ENCODE measurements at places on chromosomes 4 and X.
A peak's percentile ranks its signal among the peaks of the same experiment; 100 is the strongest.

- DNase-seq, result no peak
These were observed 568.8 kb downstream of the STIM2 start for GRCh38 chr4:27429364-27429871.

- DNase-seq, result no peak
These were observed 21.1 kb downstream of the MAGEB16 start for GRCh38 chrX:35819241-35819640.

DNA sequence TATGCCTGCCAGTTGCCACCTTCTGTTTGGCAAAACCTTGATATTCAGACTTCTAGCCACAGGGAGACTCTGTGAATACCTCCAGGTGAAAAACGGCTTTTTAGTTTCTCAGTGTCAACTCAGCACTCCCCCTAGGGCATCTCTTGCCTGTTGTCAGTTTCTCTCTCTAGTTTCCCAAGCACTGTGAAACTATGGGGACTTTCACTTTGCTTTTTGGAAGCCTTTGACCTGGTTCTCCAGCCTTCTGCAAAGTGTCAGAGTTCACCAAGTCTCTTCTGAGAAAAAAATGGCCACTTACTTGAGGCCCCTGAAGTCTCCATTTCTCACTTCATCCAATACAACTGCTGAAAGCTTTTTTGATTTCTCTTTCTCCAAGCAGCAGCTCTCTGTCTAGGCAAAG is 521.5 kb downstream of the INPP4B start:
- DNase-seq, result no peak

- DNase-seq, result peak; percentile 34
These were observed 752 bp upstream of the FGF5 start for GRCh38 chr4:80265571-80266252.

DNA sequence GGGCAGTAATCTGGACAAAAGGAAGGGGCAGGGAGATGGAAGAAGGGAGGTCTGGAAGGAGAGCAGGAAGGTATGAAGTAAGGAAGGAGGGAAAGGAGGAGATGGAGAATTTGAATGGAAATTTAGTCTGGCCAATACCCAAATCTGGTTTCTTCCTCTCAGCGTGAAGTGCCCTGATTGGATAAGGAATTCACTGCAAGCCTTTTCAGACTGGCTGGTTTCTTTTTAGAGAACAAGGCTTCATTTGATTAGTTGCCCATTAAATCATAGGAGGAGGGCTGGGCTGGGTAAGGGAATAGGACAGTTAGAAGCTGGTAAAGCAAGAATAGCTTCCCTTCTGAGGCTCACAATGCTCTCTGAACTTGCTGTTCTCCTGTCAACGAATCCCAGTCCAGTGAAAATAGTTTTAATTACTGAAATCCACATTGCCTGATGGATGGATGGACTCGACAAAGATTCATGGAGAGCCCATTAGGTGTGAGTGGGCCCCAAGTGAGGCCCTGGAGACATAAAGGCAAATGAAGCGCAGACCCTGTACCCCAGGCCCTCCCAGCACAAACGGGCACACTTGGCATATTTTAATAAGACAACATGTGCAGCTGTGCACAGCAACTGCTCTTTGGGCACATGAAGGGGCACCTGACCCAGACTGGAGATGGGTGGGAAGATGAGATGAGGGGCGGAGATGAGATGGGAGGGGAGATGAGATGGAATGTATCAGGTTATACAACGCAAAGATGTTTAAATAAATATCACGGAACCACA is 347.1 kb upstream of the GATB start:
- no peak for DNase-seq

GRCh38 chr4:121784401-121784800 is 16.7 kb upstream of the EXOSC9 start:
- no peak for DNase-seq

- no peak for DNase-seq
These were observed 190.0 kb upstream of the EMCN start for GRCh38 chr4:100707786-100708185.

DNA sequence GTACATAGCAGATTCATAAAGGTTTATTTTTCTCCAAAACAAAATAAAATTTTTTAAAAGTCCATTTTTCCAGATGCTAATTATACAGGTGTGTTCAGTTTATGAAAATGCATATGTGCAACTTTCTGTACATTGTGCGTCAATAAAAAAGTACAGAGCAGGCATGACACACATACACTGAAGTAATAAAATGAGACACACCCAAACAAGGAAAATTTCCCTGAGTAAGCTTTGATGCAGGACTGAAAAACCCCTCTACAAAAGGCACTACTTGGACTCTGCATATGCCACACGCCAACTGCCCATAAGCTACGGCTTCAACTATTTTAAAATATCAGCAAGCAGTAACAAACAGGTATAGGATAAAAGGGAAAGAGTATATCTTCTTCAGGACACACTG is 13.8 kb downstream of the ARAP2 start:
- no peak for DNase-seq

GRCh38 chrX:20212486-20213089 is 54.1 kb downstream of the RPS6KA3 start:
- DNase-seq, result no peak

DNA sequence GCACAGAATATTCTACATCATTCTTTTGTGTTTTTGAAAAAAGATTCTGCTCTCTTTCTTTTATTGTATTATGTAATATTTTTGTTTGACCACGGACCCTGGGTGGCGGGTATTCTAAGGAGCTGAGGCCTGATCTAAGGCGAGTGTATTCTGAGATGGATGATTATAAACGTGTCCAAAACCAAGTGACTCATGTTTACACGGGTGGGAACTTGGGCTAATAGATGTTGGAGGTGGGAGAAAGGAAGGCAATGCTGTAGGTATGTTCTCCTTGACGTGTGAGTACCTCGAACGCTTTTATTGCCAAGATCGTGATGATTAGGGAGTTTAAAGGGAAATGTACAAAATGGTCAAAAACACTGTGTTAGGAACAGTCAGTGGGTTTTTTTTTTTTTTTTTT is 188.9 kb upstream of the FAT1 start:
- DNase-seq, result no peak

- DNase-seq, result no peak
These were observed 287.7 kb downstream of the PCDH7 start for GRCh38 chr4:31007858-31008257.

DNA sequence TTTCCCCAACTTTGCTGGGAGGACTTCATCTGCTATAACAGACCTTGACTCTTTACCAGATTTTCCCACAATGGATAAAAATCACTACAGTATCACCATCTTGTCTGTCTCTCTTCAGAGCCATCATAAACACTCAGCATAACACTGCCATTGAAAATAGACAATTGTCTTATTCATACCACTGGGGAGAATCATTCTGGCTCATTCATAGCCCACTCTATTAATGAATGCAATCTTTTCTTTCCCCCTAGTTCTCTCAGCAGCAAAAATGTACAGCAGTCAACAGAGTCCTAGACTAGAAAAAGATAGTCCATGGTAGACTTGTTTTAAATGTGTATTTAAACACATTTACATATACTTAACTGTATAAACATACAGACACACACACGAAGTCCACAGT is 19.2 kb downstream of the SLC9A7 start:
- no peak for DNase-seq

GRCh38 chr4:48483777-48484493 is 792 bp downstream of the SLC10A4 start:
- DNase-seq, result no peak

DNA sequence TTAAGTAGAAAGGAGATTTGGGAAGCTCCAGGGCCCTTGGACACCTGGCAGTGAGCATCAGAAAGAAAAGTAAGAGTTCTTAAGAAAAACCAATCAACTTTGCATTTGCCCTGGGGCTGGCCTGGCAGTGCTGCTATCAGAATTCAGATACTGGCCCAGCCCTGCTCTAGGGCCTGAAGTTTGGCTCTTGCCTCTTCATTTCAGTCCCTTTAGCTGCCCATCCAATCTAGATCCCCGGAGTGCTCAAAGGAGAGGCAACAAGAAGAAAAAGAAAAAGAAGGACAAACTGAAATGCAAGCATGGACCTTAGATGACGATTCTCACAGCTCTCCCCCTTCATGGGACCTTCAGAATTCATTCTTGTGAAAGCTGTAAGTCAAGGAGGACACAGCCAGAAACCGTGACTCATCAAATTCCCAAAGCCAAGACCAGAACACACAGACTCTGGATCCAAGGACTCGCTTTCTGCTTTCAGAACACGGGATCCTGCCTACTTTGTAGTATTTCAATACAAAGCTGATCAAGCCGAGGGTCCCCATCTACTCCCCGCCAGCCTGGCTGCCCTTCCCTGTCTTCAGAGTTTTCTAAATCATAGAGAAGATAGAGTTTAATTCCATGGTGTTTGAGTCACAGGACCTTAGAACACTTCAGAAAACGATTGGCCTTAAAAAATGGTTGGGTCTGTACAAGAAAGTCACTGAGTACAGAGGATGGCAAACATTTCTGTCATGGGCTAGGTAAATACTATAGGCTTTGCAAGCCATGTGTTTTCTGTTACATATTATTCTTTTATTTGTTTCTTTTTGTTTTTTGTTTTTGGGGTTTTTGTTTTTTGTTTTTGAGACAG is 103.7 kb downstream of the RBM47 start:
- peak; percentile 47 for DNase-seq

DNA sequence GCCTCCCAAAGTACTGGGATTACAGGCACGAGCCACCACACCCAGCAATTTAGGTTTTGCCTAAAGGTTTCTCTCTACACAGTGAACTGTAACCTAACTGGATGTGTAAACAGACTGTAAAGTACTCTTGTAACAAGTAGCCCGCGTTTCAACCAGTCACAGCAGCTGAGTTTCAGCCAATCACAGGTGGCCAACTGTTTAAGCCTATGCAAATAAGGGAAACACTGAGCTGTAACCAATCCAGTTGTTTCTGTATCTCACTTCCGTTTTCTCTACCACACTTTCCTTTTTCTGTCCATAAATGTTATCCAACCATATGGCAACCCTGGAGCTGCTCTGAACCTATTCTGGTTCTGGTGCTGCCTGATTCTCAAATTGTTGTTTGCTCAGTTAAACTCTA is 59.9 kb downstream of the DIPK2B start:
- no peak for DNase-seq

DNA sequence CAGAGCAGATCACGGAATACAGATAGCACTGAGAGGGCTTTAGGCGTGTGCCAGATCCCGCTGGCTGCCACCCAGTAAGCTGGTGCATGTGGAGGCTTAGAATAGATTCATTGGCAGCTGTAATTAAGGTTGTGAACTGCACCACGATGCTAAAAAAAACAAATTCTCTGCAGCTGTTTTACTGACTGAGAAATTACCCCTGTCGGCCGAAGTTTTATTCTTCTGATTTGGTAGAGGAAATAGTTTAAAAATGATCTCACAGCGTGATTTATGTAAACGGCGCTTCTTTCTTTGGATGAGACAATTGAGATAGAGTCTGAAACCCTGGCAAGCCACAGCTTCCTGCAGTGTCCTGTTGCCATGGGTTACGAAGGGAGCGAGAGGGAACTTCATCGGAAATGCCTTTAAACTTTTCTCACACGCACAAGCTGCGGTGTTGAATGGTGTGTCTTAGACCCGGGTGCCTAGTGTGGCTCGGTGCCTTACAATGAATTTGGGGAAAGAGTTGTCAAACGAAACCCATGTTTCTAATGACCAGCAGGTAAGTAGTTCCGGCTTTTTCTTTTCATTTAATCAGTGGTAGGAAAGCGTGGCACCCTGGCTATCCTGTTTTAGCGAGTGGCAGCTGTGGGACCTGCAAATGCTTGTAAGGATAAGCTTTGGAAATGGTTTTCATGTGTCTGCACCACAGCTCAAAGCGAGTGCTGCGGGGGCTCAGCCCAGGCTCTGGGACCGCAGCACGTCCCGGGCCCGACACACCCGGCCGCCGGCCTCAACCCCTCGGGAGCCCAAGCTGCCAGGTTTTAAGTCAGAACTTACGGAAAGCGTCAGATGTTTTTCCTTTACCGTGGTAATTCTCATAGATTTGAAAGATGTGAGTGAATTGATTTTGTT is 71.7 kb upstream of the HGFAC start:
- DNase-seq, result no peak

DNA sequence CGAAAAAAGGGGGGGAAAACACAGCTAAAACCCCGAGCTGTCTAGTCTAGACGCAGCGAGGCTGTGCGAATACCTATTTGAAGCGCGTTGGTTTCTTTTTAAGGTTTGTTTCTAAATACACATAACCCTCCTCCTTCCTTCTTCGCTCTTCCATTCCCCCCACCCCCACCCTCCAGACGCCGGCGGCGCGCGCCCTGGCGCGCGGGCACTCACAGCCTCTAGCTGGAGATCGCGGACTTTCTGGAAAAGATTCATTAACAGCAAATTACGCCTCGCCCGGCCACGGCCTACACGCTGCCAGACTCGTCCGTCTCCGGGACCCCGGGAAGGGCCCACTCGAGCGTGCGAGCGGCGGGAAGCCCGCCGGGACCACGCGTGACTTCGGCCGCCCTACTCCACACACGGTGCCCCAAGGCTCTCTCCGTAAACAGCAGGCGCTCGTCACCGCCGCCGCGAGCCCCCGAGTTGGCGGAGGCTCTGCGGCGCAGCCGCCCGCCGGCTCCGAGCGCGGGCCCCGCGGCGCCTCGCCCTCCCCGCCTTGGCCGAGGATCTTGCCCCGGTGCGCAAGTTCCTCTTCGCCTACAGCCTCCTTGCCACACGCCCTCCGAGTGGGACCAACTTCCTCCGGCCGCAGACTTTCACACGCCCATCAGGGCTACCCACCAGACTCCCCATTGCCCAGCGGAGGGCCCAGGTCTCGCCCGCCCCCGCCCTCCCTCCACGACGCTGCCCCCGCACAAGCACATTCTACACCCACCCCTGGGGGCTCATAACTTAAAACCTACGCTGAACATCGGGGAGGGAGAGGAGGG is 2.0 kb downstream of the BCOR start:
- DNase-seq, result no peak

DNA sequence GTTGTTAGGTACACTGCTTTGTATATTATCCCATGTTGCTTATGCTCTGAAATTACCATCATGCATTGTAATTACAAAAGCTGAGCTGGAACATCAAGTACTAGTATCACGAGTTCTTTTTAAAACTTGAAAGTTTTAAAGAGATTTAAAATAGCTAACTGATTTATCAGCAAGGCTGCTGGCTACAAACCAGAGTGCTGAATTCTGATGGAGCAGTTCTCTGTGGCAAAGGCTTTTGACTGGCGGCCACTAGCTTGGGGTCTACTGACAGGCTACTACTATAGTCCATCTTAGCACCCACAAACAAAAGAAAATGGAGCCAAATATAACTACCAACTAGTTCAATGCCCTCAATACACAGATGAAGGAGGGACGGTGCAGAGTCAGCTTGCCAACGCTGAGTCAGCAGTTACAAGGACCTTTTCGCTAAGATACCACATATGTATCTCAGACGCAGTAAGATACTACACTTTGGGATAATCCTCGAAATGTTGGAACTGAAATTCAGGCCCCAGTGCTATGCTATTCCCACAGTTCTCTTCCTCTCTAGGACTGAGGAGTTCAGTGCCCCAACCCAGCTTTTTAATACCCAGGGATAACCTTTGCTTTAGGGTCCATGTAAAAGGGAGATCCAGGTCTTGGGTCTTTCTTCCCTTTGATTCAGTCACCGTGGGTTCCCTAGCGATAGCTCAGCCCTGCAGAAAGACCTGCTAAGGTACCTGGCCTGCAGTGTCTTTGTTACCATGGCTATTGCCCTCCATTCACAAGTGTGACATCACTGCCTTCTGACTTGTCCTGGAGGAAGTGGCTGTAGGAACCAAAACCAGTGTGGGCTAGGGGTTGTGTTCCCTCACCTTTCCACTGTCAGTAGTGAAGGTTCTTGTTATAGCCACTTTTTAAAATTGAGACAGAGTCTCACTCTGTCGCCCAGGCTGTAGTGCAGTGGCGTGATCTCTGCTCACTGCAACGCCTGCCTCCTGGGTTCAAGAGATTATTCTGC is 22.8 kb downstream of the MFAP3L start:
- DNase-seq, result no peak

GRCh38 chrX:89053223-89053622 is 306.2 kb downstream of the CPXCR1 start:
- DNase-seq, result no peak

GRCh38 chrX:133444952-133445831 is 29.9 kb upstream of the GPC4 start:
- no peak for DNase-seq

Data from RWPE1 (cell line).